RPMI7951 (cell line): ENCODE measurements at places on chromosomes 3 and 15. TPM values are rescaled to one million over a fixed set of nuclear protein-coding genes. Genes with fewer than 3 reads are reported as not detected.

DNA sequence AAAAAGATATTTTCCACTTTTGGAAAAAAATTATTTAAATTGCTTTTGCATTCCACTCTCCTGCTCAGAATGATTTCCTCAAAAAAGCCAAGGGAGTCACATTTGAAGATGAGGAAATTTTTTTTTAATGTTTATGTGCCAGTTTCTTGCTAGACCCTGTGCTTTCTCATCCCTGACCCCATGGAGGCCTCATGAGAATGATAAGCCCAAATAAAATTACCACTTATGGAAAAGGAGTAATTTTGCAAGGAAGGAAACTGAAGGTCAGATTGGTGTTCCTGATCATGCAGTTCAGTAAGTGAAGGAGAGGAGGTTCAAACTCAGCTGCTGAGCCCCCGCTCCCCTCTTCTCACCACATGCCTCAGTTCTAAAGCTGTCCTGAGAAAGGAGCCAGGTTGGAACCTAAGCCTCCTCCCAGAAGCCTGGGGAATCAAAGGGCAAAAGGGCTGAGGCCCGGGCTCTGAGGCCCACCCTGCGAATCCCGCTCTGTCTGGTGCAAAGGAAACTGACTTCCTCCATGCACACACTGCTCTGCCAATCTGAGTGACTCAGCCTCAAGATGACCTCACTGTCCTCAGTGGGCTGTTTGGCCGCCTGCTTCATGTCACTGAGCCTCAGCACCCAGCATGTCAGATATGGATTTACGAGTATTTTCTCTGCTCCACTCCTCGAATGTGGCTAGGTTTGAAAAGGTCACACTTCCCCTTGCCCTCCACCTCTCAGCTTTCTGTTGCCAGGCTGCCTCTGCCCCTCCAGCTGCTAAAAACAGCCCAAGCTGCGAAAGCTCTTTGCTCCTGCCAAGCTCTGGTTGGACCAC, 56.9 kb upstream of the FLNB start:
- DNase-seq: peak; percentile 92

- peak; percentile 98 for DNase-seq
Observed at GRCh38 chr3:52831500-52832301, 1.2 kb upstream of the ITIH4 start.

GRCh38 chr3:12967606-12968351, 105.5 kb downstream of the IQSEC1 start:
- DNase-seq: peak; percentile 83

- DNase-seq: peak; percentile 93
Observed at GRCh38 chr3:125051715-125052581, 3.8 kb downstream of the HEG1 start.

GRCh38 chr3:18474202-18474601, 49.1 kb upstream of the SATB1 start:
- no peak for DNase-seq

- DNase-seq: peak; percentile 57
Observed at GRCh38 chr3:24683633-24684384, 189.2 kb upstream of the THRB start.

GRCh38 chr3:34683851-34684250, 885.4 kb downstream of the PDCD6IP start:
- peak; percentile 28 for DNase-seq

- DNase-seq: no peak
Observed at GRCh38 chr3:53794597-53794996, 51.6 kb downstream of the CHDH start.

GRCh38 chr3:46398186-46398955, 8.5 kb downstream of the CCR5AS start:
- no peak for DNase-seq

GRCh38 chr3:142318331-142318730, 92.9 kb upstream of the GK5 start:
- no peak for DNase-seq

- no peak for DNase-seq
Observed at GRCh38 chr3:26118165-26118564, 328.3 kb downstream of the OXSM start.

DNA sequence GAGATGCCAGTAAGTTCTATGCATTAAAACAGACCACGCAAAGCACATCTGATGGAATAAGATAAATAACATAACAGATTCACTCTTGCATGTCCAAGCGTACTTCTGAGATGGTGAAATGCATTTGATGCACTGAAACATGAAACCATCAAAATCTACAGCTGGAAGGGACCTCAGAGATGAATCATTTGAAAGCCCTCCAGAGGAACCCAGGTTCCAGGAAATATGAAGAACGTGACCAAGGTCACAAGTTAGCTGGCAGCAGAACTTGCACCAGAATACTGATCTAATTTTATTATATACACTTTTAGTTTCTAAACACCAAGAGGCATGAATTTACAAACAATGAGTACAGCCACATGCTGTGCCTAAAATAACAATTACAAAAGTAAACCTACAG, 957.1 kb downstream of the FHIT start:
- peak; percentile 38 for DNase-seq

PLCH1 gene
- total RNA-seq: 0.20 and 0.60 TPM in 2 replicates

CLDN16 gene
- total RNA-seq: not detected in 2 replicates

PGBD4 gene
- 1.5 and 2.5 TPM in 2 replicates for total RNA-seq

OPA1 gene
- 62.2 and 68.7 TPM in 2 replicates for total RNA-seq

ATP13A4 gene
- not detected in 2 replicates for total RNA-seq

FBN1 gene
- total RNA-seq: 194 and 208 TPM in 2 replicates

SYNPR gene
- total RNA-seq: not detected in 2 replicates

ADAMTS17 gene
- total RNA-seq: 1.6 and 2.7 TPM in 2 replicates

ARGFX gene
- not detected in 2 replicates for total RNA-seq

ADGRG7 gene
- total RNA-seq: not detected in 2 replicates

NLGN1 gene
- 0.39 and 0.48 TPM in 2 replicates for total RNA-seq

SIDT1 gene
- total RNA-seq: under 0.01 TPM in 1 of 2 replicates, not detected in the other

FBXW12 gene
- total RNA-seq: not detected in 2 replicates
